Kidney (tissue), 22 donors: ENCODE measurements at places on chromosomes 4 and X. TPM values are rescaled to one million over a fixed set of nuclear protein-coding genes. Genes with fewer than 3 reads are reported as not detected.

- DNase-seq = no peak
These were observed 279.3 kb upstream of the BMP3 start for GRCh38 chr4:80751200-80751599.

GRCh38 chrX:11499076-11500044, 166.4 kb downstream of the ARHGAP6 start:
- no peak for DNase-seq

CXXC4 gene
- total RNA-seq = 0.63 TPM

CT45A5 gene
- not detected for total RNA-seq

- DNase-seq = no peak
These were observed 23.1 kb downstream of the STX18 start for GRCh38 chr4:4518747-4519146.

DNA sequence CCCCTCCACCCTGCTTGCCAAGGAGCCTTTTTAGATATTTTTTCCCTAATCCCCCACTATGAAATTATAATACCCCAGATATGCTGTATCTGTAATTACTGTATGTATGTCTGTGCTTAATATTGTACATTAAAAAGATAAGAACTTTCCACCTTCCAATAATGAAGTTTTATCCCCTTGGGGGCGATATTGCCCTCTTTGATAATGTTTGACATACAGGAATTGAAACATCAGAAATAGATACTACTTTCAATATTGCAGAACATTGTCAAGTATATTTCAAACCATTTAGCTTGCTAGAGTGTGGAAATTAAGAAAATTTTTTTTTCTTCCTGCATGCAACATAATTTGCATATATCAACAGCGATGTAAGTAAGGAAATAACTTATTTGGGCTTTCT, 58.9 kb downstream of the NAF1 start:
- DNase-seq = no peak

TMEM156 gene
- 3.5 TPM for total RNA-seq

GRCh38 chr4:156725257-156725656, 246.3 kb downstream of the PDGFC start:
- no peak for DNase-seq

PWWP3B gene
- 1.4 TPM for total RNA-seq

DNA sequence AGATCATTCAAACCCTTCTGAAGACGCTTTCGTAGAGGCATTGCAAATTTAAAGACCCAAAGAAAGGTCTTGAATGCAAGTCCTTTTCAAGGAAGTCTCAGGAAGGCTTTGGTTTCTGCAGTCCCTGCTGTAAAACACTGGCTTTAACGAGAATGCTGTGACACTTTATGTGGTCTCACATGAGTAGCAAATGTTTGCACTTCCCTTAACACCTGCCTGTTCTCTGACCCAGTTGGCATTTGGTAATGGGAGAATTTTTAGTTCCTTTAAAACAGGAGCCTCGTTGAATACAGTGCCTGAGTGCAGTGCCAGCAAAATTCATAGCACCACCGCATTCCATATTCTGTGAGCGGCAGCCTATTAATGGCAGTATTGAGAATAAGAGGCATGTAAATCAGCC, 330.5 kb upstream of the PRKX start:
- DNase-seq = no peak

GRCh38 chr4:147550626-147551246, 66.5 kb upstream of the TMEM184C start:
- DNase-seq = no peak

- no peak for DNase-seq
These were observed 95.5 kb upstream of the WDR44 start for GRCh38 chrX:118250445-118250844.
